ENCODE measurements at places on chromosomes 6 and 20.

GRCh38 chr6:134517145-134517658, 199.3 kb upstream of the SGK1 start:
- DNase-seq: no peak

DNA sequence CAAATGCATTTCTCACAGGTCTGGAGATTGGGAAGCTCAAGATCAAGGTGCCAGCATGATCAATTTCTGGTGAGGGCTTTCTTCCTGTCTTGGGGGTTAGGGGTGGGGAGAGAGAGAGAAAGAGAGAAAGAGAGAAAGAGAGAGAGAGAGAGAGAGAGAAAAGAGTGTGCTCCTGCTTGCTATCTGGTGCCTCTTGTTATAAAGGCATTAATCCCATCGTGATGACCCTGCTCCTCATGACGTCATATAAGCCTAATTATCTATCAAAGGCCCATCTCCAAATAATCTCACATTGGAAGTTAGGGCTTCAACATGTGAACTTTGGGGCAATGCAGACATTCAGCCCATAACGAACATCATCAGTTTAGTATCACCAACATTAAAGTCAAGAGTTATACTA, 114.8 kb downstream of the EYA4 start:
- DNase-seq: no peak

DNA sequence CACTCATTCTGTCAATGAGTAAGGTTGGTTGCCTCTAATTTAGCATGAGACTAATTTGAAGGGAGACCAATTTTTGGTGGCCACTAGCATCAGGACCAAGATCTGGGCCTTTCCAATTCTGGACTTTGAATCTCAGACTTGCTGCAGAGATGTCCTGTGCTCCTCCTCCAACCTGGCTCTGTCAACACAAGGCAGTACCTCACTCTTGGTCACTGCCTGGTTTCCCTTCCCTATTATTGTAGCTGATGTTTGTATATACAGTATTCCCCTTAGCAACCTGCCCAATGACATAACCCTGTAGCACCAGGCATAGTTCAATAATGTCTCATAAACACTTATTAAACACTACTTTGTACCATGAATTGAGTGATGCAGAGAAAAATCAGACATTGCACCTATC, 50.4 kb downstream of the UNC5CL start:
- DNase-seq: no peak

GRCh38 chr20:906001-906520, 10.1 kb downstream of the ANGPT4 start:
- DNase-seq: no peak

DNA sequence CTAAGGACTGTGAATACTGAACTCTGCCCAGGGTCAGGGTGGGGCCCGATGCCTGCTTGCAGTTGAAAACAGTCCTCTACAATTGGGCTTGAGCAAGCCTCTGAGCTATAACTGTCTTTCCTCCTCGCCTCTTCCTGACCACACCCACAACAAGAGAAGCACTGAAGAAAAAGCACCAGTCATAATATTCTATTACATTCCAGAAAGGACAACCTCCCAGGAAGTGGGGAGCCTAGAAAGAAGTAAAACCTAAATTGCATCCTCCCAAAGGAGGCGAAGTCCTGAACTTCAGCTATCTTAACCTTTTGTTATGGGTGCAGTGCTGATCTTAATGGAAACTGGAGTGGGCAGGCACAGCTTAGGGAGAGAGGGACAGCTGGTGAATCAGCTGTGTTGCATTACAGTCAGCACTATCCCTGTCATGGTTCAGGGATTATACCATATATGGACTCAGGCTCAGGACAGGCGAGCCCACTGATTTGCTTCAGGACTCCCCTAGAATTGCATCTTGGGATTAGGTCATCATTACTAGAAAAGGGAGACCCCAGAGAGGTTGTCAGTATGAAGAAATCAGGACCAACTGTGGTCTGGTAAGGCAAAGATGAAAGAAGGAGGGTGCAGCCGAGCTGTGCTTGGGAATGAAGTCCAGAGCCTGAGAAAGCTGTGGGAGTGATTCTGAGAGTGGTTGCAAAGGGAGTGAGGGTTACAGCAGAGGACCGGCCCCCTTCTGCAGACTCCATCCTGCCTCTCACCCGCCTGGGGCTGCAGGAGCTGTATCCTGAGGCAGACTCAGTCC, 18.3 kb upstream of the TRAM2 start:
- no peak for DNase-seq

- DNase-seq: no peak
Measured at GRCh38 chr6:145758113-145758512, 22.8 kb upstream of the EPM2A start.

- DNase-seq: no peak
Measured at GRCh38 chr20:16321291-16321690, 252.0 kb downstream of the KIF16B start.

DNA sequence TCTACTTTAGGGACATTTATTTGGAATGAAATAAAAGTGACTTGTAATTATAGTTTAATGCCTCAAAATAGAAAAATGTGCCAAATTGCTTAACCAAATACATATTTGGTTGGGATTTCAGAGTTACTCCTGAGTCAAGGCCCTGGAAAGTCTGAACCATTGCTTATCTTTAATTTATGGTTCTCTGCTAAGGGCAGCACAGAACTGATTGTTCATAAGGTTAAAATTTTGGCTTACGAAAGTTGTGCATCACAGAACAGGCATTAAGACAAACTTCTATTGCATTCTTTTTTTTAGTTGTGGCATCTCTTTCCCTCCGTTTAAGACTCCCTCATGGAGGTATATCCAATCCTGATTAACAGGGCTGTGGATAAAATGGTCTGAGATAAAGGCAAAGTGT, 92.2 kb upstream of the TENT5A start:
- DNase-seq: no peak

DNA sequence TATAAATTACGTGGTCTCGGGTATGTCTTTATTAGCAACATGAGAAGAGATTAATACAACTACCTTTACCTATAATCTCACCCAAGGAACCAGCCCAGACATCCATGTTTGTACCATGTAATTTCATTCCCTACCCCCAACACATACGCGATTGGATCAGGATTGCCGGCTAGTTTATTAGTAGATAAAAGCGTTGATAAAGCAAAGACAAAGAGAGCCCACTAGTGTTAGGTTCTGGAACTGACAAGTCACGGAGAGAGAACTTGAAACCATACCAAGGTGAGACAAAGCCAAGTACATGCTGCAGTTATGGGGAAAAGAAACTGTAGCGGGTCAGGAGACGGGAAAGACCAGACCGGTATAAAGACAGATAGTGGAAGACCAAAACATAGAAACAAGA, 37.4 kb upstream of the FAM135A start:
- DNase-seq: no peak

DNA sequence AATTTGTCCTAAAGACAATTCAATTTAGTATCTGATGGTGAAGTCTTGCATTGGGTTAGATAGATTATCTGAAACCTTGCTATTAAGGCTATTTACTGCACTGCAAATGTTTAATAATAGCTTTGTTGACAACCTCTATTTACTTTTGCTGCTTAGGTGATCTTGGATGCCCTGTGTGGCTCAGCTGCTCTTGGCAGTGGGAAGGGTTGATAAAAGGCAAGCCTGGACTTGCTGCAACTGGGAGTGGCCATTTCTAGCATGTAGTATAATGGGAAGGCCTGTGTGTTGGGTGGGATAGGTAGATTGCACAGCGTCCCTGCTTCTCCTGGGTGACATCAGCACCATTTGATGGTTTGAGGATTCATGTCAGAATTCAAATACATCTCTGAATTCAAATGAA, 49.1 kb downstream of the ARMC2 start:
- DNase-seq: no peak

- DNase-seq: no peak
Measured at GRCh38 chr6:37172912-37173492, 3.0 kb downstream of the PIM1 start.

DNA sequence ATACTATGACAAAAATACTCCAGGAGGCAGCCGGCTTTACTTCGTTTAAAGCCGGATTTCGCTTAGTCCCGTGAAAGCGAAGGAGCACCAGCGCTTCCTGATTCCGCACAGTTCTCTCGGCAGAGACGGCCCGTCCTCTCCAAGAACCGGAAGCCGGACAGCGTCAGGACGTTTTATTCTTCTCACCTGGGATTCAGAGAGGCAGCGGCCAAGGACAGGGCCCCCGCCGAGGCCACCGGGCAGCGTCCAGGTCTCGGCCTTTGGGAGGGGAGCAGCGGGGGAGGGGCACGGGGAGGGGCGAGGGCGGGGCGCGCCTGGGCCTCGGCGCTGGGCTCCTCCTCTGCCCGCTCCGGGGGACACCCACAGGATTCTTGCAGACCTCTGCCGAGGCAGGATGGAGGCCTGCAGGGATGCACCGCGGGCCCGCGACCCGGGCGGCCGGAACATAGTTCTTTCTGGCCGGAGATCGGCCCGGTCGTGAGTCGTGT, 2.8 kb upstream of the DIDO1 start:
- DNase-seq: no peak

DNA sequence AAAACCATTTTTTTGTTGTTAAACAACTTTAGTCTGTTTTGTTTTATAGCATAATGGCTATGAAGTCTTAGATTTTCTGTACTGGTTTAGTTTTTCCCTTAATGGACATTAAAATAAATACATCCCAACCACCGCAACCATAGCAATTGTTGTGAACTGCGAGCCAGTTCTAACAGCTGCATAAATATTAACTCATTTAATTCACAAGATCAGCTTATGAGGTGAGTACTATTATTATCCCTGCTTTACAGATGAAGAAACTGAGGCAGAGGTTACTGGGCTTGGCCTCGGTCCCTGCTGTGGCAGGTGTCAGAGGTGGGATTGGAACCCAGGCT, 23.1 kb downstream of the MOCS3 start:
- DNase-seq: no peak

DNA sequence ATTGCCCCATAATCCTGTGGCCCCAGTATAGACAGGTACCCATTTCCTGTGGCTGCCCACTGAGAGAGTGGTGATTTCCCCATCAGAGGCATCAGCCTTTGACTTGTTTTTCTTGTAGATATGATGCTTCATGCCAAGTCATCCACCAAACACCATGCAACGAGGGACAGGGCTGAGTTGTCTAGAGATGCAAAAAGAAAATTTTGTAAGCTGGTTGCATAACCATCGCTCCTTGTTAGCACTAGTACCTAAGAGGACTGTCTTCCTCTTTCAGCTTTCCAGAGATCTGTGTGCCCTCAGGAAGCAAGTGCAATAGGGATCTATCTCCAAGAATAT, 166.8 kb downstream of the BCAS1 start:
- DNase-seq: no peak

GRCh38 chr6:168498161-168498843, 57.3 kb downstream of the SMOC2 start:
- no peak for DNase-seq

Data from cortex of kidney (tissue), 1 donor.